ENCODE measurements at places on chromosomes 2 and 18.

DNA sequence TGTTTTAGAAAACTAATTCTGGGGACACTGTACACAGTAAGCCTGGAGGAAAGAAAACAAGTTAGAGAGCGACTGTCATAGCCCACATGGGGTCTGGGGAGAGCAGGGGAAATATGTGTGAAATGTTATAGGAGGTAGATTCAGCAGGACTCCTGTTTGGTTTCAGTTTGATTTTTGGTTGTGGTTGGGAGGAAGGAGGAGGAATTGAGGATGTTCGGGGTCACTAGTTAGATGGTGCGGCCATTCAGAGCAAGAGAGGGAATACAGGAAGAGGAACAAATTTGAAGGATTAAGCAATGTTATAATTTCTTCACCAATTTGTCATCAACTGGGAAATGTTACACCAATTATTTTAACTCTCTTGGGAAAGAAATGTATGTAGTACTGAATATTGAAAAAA is 25.1 kb downstream of the TTC39C start:
- DNase-seq: no peak

- DNase-seq: no peak
Measured at GRCh38 chr2:3737128-3737527, 33.8 kb downstream of the DCDC2C start.

DNA sequence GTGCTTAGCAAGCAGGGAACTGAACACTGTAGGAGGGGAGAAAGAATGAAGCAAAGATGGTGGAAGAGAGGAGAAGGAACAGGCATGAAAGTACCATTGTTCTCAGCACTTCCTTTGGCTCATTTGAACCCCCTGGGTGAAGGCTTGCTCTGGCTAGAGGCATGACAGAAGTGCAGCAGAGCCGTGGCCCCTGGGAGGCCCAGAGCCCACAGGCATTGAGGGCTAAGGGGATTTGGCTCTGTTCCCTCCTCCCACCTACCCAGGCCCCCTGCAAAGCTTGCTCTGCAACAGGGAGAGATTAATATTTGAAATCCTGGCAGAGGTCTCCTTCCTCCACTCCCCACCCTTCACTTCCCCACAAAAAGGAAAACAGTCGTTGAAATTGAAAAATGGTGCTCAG is 262.6 kb downstream of the CELF4 start:
- DNase-seq: no peak

DNA sequence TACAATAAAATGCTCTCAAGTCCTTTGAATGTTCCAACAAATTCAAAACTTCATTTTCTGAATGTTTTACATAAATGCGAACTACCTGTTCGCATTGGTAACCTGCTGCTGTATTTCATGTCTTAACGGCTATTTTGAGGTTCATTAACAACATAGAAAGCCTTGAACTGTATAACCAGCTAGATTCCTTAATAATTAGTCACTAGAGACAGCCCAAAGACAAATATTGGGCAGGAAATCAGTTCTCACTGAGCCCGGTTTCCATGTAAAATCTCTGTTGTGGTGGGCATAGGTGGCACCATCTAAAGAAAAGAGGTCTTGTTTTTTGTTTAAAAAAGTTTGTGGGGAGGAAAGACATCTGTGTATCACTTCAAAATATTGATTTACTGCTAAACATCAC is 29.2 kb downstream of the PDIA6 start:
- no peak for DNase-seq

GRCh38 chr2:175872005-175872348 is 130.1 kb downstream of the LNPK start:
- peak; percentile 19 for DNase-seq

- no peak for DNase-seq
Measured at GRCh38 chr2:119449521-119449920, 17.9 kb downstream of the TMEM37 start.

- DNase-seq: no peak
Measured at GRCh38 chr2:113879457-113879856, 10.4 kb upstream of the ACTR3 start.

DNA sequence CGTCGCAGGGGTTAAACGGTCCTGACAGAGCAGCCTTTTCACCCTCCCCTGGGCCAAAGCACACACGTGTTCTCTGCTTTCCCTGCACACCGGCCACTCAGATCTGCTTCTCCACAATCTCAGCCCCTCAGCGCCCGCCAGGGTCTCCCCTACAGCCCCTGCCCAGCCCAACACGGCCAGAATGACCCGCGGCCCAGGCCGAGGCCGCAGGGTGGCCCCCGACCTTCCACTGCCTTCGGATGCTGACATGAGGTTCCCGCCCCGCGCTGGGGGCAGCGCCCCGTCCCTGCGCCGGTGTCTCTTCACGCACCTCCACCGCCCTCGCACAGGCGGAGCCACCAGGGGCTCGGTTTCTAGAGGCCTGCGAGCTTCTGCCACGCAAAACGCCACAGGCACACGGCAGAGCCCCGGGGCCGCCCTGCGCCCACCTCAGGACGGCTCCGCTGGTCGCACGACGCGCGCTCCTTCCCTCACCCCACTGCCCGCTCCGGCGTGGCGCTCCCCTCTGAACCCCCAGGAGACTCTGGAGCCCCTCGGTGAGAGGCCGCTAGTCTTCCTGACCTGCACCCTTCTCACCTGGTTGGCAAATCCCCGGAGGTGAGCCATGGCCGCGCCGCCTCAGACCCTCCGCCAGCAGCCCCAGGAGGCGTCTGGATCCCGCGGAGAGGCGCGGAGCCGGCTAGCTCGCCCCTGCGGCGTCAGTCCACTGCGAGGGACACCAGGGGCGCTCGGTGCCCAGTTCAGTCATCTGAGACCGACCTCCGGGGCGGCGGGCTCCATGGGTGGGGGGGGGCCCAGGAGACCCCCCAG is 749 bp downstream of the STK25 start:
- DNase-seq: peak; percentile 79

DNA sequence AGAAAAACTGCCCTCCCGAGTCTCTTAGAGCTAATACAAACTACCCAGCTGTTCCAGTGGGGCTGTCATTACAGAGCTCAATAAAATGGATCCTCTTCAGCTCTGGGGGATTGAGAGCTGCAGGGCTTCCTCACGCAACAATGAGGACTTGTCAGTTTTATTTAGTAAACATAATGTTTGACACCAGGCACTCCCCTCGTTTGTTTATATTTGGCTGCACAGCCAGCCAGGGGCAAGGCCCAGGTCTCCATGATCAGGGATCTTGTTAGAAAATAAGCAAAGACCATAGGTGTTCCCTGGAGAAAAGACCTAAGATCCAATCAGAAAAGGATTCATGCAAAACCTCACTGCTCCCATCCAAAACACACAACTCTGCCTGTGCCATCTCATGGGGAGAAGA is 158.2 kb downstream of the C1D start:
- DNase-seq: no peak

- DNase-seq: no peak
Measured at GRCh38 chr18:45688833-45689232, 35.1 kb upstream of the SLC14A1 start.

DNA sequence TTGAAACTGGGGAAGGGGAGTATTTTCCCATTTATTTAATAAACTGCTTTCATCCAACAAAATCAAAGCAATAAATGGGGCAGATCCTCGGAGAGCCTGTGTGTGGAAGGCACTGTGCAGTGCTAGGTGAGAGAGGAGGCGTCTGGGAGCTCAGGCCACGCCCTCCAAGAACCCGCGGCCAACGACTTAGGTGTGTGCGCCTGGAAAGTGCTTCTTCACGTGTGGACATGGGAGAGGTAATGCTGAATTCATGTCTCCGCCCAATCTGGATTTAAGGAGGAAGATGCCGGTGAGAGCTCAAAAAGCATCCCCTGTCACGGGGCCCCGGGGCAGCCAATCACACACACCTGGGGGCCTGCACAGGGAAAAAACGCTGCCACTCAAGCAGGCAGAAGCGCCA is 77.4 kb downstream of the HDAC4 start:
- DNase-seq: no peak

DNA sequence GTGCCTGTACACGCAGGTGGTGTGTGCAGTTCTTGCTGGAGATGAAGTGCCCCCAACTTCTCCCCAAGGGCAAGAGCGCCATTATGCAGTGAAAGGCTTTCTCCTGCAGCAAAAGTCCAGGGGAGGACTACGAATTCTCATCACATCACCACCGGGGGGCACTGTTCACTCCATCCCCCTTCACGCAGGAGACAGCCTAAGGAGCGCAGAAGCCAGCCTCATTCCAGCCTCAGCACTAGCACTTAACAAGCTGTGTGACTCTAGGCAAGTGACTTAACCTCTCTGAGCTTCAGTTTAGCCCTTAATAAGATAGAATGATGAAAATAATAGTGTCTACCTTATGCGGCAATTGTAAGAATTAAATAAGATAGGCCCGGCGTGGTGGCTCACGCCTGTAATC is 32.3 kb downstream of the DNMT3A start:
- peak; percentile 54 for DNase-seq

- peak; percentile 77 for DNase-seq
Measured at GRCh38 chr18:45110577-45111501, 430.2 kb downstream of the SETBP1 start.

DNA sequence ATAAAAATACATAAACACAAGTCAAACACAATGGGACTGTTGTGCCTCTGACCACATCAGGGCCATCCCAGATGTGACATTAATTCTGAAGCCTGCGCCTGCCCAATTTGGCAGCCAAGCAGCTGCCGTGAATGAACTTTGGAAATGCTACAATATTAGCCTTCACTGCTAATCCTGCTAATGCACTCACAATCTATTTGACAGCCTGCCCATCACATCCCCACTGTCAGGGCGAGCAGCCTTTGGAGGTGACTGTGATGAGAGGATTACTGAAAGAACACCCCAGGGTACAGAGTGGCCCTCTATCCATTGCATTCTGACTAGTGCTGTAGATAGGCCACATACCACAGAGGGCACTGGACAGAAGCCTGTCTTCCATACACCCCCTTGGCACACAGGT is 21.6 kb downstream of the OSR1 start:
- no peak for DNase-seq

GRCh38 chr2:211203986-211204385 is 647.6 kb downstream of the CPS1 start:
- DNase-seq: no peak

DNA sequence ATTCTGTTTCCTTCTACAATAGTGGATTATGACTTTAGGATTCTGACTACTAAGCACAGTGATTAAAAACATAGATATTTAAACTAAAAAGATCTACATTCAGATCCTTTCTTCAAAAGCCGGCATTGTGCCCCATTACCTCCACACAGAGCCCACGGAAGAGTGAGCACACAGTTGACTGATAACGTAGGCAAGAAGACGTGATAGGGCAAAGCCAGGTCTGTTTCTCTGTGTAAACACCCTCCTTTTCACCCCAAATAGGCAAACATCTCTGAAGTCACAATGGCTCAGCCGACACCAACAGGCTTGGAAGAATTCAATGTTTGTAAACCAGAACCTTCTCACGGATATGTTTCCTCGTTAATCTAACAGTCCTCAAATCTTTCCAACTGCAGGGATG is 302.9 kb downstream of the CMPK2 start:
- DNase-seq: no peak

- DNase-seq: no peak
Measured at GRCh38 chr2:158533009-158533408, 76.3 kb downstream of the PKP4 start.

GRCh38 chr2:178238750-178239149 is 44.4 kb downstream of the OSBPL6 start:
- no peak for DNase-seq

DNA sequence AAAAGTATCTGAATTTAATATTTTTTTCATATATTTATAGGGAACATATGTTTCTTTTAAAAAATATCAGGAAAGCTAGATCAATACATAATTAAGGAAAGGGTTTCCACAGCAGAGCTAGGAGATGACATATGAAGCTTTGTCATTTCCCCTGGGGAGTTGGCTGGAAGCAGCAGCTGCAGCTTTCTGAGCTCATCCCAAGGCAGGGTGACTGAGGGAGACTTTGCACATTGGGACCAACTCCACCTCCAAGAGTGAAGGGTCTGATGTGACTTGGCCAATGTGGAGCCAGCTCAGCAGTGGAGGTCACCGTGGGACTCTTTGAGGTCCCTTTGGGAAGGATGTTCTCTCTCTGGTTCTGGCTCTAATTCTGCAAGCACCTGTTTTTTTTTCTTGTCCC is 315.1 kb downstream of the RDH14 start:
- DNase-seq: peak; percentile 13

GRCh38 chr2:171018522-171018921 is 89.5 kb downstream of the GORASP2 start:
- DNase-seq: no peak

GRCh38 chr2:86417961-86418360 is 23.2 kb upstream of the KDM3A start:
- DNase-seq: peak; percentile 45

DNA sequence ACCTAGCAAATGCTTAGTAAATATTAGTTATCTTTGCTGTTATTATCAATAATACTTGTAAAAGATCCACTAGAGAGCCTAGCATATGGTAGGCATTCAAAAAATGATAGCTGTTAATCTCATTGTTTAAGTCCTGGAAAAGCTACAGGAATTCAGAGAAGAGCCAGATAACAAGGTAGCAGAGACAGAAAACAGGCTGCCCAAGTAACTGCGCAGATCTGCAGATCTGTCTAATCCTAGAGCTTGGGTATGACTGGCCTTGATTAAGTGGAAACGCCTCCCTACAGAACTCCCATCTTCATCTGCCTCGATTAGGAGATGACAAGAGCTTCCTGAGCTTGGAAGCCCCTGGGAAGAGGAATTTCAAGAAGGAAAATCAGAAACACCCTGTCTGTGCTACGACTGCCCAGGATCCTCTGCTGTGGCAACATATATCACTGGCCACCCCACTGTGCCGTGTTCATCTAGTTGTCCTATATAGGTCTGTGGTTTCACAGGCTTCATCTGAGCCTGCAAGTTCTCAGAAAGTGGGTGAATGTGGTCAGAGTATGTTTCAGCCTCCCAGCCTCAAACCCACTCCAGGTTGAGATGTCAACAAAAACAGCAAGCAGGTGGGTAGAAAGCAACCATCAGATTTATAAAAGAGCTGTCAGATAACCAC is 151.5 kb upstream of the PKDCC start:
- no peak for DNase-seq

DNA sequence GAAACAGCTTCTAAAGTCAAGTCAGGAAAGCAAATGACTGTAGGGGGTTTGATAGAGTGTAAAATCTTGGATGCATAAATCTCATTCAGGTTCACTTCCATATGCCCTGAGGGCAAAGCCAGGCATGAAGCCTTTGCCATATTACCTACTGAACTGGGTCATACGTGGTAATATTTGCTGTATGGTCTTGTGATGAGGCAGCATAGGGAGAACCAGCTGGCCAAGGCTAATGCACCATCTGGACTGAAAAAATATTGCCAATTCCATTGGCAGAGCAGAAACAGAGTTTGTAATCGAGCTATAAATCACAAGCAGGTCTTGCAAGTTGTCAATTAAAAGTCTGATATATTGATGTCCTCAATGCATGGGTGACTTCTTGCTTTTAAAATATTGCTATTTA is 243.8 kb downstream of the ERBB4 start:
- DNase-seq: no peak

GRCh38 chr2:32357318-32358110 is 691 bp downstream of the BIRC6 start:
- peak; percentile 63 for DNase-seq

All from GM23248 (cell line).